Pancreas (tissue), 10 donors: ENCODE measurements at places on chromosomes 3 and 15.

- DNase-seq = no peak
Observed at GRCh38 chr3:172465281-172465680, 17.0 kb upstream of the GHSR start.

DNA sequence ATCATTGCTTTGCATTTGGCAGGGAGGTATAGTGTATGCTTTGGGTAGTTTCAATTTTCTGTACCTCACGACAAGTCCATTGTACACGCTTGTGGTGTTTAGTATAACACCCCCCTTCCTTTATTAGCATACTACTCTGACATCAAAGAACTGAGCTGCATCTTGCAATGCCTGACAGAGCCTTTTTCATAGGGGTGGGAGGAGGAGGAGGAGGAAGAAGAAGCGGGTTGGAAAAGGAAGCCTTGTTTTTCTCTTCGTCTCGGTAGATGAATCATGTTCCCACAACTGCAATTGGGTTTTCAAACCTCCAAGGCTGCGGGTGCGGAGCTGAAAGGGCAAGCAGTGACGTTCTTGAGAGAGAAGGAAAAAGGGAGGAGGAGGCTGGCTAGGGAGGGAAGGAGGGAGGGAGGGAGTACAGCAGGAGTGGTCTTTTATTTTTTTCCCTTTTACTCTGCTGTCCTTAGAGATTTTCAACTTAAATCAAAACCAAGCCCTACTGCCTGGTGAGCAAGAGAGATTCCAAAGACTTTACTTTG, 175.7 kb downstream of the KLHL25 start:
- no peak for DNase-seq

DNA sequence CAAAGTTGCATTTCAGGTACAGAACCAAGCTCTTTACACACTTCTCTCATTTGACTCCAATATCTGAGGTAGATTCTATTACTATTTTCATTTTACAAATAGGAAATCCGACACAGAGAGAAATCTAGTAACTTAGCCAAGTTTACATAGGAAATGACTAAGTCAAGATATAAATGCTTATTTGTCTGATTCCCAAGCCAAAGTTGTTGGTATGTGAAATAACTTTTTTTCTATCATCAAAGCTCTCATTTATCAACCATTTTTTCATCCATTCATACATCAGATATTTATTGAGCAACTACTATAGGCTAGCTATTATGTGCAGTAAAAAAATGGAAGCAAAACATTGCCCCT, 89.2 kb upstream of the MITF start:
- no peak for DNase-seq

DNA sequence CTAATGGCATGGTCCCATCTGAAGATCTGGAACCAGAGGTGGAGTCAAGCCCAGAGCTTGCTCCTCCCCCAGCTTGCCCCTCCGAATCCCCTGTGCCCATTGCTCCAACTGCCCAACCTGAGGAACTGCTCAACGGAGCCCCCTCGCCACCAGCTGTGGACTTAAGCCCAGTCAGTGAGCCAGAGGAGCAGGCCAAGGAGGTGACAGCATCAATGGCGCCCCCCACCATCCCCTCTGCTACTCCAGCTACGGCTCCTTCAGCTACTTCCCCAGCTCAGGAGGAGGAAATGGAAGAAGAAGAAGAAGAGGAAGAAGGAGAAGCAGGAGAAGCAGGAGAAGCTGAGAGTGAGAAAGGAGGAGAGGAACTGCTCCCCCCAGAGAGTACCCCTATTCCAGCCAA, 7.3 kb downstream of the EIF4G1 start:
- DNase-seq = peak; percentile 42

GRCh38 chr3:171354049-171354705, 106.0 kb downstream of the TNIK start:
- DNase-seq = no peak

DNA sequence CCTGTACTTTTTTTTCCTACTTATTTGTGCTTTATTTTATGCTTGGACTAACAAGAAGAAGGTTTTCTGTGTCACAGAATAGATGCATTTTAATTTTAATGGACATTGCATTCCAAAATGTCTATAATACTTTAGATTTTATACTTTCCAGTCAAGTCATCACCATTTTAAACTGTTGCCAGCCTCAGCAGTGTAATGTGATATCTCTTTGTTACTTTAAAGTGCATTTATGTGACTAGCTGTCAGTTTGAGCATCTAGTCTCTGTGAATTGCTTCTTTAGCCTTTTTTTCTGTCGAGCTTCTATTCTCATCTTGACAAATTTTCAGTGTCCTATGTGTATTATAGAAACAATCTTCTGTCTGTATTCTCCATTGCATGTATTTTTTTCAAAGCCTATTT, 511.4 kb upstream of the CBLB start:
- no peak for DNase-seq

- DNase-seq = no peak
Observed at GRCh38 chr3:195859846-195860411, 48.2 kb upstream of the MUC4 start.

DNA sequence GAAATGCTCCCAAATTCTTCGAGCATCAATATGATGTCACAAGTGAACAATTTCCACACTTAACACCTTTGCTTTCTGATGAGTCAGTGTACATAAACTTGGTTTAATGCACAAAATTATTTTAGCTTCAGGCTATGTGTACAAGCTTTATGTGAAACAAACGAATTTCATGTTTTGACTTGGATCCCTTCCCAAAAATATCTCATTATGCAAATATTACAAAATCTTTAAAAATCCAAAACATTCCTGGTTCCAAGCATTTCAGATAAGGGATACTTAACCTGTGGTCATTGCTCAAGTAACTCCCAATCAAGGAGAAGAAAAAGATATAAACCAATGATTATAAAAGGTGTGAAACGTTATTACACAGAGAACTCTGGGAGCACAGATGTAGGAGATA, 25.2 kb downstream of the RAB5A start:
- DNase-seq = no peak

DNA sequence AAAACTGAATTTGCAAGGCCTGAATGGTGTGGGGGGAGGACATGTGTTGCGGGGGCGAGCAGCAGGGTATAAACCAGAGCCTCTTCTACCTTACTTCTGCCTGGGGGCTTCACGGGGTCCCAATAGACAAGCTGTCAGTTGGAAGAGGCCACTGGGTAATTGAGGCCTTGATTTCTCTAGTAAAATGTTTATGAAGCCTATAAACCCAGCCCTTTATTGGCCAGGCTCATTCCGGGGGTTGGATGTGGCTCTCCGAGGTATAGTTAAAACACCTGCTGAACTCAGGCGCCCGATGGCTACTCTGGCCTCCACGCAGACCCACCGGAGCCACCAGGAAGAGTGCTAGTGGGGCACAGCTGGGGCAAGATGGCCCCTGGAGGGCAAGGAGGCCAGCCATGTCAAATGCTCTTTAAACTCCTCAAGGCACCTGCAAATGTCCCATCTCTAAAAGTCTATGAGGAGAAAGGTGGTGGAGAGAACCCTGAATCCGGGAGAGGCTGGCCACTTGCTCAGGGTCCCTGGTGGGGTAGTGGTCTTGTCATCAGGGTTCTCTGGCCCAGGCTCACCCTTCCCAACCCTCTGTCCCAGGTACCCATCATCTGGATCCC, 34.3 kb downstream of the IGDCC3 start:
- DNase-seq = no peak

- DNase-seq = no peak
Observed at GRCh38 chr3:13339833-13340232, 80.3 kb downstream of the NUP210 start.

- no peak for DNase-seq
Observed at GRCh38 chr15:100696452-100696851, 94.1 kb downstream of the ASB7 start.

- no peak for DNase-seq
Observed at GRCh38 chr3:152307829-152308474, 39.2 kb downstream of the MBNL1 start.

- no peak for DNase-seq
Observed at GRCh38 chr3:127113571-127113891, 79.4 kb upstream of the PRR23E start.

DNA sequence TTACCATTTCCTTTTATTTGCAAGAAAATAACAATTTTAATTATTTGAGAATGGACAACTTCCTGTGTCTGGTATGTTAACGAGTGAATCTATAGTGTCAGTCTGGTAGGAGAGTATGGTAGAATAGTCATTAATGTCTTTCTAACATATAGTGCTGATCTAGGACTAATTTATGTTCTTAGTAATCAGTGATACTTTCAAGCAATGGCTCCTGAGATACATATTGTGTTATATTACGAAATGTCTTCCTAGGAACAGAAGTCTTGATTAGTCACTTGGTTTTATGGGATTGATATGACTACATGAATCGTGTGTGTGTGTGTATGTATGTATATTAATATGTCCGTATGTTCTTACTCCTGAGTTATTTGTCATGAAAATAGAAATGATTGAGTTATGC, 66.6 kb upstream of the PAQR5 start:
- DNase-seq = no peak

- no peak for DNase-seq
Observed at GRCh38 chr3:153577059-153577736, 415.2 kb downstream of the RAP2B start.

- DNase-seq = no peak
Observed at GRCh38 chr3:196894557-196895295, 27.0 kb downstream of the SENP5 start.

- DNase-seq = no peak
Observed at GRCh38 chr3:105812194-105812586, 56.6 kb downstream of the CBLB start.

- DNase-seq = no peak
Observed at GRCh38 chr15:47384341-47384740, 333.0 kb upstream of the SEMA6D start.

DNA sequence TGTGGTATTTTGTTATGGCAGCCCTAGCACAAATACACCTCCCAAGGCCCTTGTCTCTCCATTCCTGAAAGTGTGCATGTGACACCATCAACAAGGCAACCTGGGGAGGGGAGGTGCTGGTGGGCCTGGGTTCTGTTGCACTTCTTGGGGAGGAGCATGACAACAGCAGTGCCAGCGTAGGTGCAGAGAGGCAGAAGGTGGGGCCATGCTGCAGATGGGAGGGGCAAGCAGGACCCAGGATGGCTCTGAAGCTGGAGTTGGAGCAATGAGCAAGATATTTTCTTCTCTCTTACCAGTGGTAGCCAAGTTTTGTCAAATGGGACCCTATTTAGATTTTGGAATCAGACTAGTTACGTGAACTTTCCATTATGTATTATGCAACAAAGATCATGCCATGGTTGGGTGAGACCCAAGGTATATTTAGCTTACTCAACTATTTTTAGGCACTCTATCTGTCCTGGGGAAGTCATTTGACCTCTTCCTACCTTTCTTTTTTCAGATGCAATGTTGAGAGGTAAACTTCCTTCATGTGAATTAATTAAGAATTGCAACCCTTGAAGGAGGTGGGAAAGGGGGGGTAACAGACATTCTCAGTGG, 3.4 kb downstream of the FYCO1 start:
- no peak for DNase-seq

- DNase-seq = peak; percentile 7
Observed at GRCh38 chr3:182626484-182627467, 166.5 kb upstream of the ATP11B start.

DNA sequence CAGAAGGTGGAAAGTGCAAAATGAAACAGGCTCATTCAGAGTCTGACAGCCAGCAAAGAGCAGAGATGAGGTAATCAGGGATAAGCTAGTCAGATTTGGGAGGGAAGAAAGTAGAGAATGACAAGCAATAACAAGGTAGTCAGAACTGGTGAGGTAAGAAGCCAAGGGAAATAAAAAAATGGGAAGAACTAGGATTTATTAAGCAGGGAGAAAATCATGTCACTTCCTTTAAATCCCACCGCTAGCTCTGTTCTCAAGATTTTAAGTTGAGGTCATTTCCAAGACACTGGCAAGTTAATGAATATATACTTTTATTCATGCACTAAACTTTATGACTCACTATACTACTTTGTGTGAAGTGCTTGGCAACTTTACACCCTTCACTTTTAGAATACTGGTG, 1106.8 kb downstream of the IGSF11 start:
- DNase-seq = no peak

- peak; percentile 38 for DNase-seq
Observed at GRCh38 chr3:50163572-50164455, 8.7 kb downstream of the SEMA3F start.

- no peak for DNase-seq
Observed at GRCh38 chr3:111831840-111832239, 27.2 kb upstream of the PHLDB2 start.

DNA sequence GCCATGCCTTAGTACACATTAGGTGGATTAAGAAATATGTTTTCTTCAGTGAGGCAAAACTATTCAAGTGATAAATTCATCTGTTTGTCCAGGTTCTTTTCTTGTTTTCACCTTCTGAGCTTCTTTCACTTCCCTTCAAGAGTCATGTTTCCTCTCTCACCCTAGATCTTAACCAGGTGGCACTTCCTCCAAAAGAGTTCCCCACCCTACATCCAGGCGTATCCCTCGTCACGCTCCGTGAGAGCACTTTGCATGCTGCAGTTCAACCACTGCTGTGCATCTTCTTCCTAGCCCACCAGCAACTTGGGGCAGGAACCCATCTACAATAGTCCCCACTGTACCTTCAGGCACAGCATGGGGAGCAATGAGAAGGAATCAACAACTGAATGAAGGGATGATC, 28.9 kb downstream of the OSBPL10 start:
- DNase-seq = no peak

DNA sequence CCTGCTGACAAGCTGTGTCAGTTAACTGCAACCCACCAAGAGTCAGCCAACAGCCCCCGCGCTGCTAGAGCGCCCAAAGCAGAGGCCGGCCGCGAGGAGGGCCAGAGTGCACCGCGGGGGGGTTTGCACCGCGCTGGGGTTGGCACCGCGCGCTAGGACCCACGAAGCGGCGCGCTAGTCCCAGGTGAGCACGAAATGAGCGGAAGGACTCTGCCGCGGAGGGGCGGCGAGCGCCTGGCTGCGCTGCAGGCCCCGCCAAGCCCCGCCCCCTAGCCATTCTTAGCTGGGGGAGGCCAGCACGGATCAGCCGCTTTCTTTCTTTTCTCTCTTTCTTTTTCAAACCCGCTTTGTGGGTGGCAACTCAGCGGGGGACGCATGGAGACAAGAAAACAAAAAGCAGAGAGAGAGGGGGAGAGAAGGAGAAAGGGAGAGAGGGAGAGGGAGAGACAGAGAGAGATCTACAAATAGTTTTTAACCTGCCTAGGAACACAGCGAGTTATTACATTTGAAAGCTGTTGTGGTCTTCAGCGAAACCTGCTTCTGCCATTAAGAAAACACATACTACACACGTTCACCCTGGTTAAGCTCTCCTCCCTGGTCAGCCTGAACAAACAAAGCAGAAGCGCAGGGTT, 6.9 kb upstream of the FOXB1 start:
- DNase-seq = peak; percentile 16

GRCh38 chr15:42065033-42065432, 29.3 kb downstream of the PLA2G4D start:
- no peak for DNase-seq
